ENCODE measurements at places on chromosomes 3 and 15. TPM values are rescaled to one million over a fixed set of nuclear protein-coding genes. Genes with fewer than 3 reads are reported as not detected.

ADAMTS17 gene
- 5.6 TPM for total RNA-seq

GOLGA8K gene
- 2.0 TPM for total RNA-seq

RBP2 gene
- not detected for total RNA-seq

HAPLN3 gene
- total RNA-seq: 80.8 TPM

TNK2 gene
- 136 TPM for total RNA-seq

SNAPC5 gene
- 32.4 TPM for total RNA-seq

KCNAB1 gene
- not detected for total RNA-seq

A4GNT gene
- not detected for total RNA-seq

- peaks cover 36% of the 10 kb centered on the region for H3K27me3 ChIP-seq
- no peak overlapping the region for H3K4me3 ChIP-seq
- no peaks in the 10 kb centered on the region for H3K36me3 ChIP-seq
- no peak for DNase-seq
These were observed 8.4 kb upstream of the CA12 start for GRCh38 chr15:63389902-63390670.

DNA sequence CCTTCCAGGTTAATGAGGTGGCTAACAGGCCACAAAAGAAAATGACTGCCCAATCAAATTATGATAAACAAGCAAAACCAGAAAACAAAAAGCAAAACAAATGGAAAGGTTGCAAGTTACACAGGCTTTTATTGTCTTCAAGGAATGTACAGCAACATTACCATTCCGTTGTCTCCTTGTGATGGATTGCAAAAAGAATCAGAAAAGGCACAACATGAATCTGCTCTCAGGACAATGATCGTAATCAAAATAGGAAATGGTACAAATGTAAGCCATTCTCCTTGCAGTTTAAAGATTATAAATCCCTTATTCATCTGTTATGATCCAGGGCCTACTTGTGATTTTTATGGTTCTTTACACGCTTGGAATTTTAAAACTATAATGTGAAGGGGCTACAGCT, 125.8 kb downstream of the ECT2 start:
- no peak overlapping the region for H3K27ac ChIP-seq
- no peak overlapping the region for H3K4me3 ChIP-seq
- no peaks in the 10 kb centered on the region for H3K27me3 ChIP-seq
- no peaks in the 10 kb centered on the region for H3K36me3 ChIP-seq

DNA sequence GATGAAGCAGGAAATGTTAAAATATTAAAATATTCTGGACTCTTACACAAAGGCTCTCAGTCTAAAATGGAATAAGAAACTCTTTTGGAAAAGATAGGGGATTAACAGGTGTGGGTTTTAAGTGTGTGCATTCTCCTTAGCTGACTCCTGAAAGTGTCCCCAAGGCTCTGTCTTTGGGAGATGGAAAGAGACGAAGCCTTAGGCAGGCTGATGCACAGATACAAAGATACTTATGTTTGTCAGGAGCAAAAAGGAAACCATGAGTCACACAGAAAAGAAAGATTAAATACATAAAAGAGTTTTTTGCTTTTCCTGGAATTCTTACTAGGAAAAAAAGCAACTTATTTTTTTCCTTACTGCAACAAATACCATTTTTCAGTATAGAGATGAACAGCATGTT, 23.8 kb upstream of the ABI3BP start:
- no peaks in the 10 kb centered on the region for H3K4me1 ChIP-seq
- no peaks in the 10 kb centered on the region for H3K36me3 ChIP-seq
- no peak overlapping the region for H3K4me3 ChIP-seq
- peaks cover 7% of the 10 kb centered on the region for H3K27me3 ChIP-seq
- no peak for DNase-seq

DNA sequence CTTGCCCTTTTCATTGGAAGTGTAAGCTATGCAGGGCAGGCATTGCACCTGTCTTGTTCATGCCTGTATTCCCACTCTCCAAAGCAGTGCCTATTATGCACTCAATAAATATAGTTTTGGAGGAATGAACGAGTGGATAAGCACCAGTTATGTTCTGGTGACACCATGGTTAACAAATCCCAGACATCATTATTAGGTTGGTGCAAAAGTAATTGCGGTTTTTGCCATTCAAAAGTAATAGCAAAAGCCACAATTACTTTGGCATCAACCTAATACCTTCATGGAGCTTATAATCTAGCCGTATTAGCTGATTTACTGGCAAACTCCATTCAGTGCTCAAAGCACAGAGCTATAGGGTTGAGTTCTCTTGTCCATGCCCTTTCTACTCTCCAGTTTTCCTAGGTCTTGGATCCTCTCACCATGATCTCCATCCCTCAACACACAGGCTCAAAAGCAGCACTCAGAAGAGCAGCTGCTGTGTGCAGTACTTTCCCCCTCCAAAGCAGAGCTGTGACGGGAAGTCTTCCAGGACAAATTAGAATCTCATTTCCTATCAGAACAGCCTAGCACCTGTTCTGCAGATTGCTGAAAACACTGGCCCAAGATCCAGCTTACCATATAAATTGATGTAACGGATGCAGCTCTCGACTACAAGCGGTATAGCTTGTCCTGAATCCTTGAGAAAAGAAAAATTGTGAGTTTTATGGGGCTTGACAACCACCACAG, 63.2 kb upstream of the RAD18 start:
- H3K27me3 ChIP-seq: peaks cover 6% of the 10 kb centered on the region
- DNase-seq: no peak
- H3K27ac ChIP-seq: no peak overlapping the region
- no peaks in the 10 kb centered on the region for H3K36me3 ChIP-seq
- H3K4me1 ChIP-seq: no peaks in the 10 kb centered on the region

DNA sequence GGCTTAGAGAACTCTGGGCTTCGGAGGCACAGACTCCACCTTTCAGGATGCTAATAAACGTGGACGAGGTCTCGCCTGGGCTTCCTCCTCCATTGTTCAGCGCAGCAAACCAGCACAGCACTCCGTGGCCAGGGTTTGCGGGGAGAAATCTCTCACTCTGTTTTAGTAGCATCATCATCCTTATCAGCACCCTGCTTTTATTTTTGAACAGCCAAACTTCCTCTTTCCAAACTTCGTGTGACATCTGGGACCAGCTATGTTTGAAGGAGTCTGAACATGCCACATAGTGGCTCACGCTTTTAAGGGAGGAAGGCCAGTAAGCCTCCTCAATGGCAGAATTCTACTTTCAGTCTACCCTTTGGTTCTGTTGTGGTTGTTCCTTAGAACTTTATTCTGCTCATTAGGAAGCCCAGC, 149.0 kb downstream of the PGPEP1L start:
- peak overlapping the region; percentile 58 for H3K4me3 ChIP-seq
- no peak for DNase-seq
- peaks cover 27% of the 10 kb centered on the region for H3K4me1 ChIP-seq

DNA sequence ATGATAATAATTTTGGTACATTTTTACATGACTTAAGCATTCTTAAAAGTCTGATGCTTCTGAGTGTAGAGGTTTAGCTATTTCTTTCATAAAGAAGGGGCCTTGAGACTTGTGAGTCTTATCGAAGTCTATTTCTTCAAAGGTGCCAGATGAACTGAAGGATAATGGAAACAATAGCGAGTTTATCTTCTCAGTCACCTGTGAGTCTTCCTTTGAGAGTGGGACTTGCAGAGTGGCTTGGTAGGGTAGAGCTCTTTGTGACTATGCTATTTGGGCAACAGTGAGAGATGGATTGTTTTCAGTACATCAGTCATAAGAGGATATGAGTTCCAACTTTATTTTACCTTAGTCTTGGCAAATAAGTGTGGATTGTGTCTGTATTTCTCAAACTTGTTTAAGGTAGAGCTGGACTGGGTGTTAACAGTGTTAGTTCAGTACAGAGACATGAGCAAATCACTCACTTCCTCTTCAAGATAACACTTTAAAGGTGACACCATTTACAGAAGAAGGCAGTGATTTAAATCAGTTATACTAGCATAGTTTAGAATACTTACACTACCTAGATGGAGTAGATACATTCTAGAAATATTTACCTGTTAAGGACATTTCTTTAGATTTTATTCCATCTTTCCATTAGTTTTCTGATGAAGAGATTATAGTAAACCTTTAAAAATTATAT, 3.2 kb downstream of the AKAP13 start:
- H3K4me3 ChIP-seq: no peak overlapping the region
- no peak overlapping the region for H3K27ac ChIP-seq
- DNase-seq: no peak

GRCh38 chr15:70156671-70157271, 59.1 kb upstream of the TLE3 start:
- no peak for DNase-seq
- H3K27me3 ChIP-seq: peaks cover 16% of the 10 kb centered on the region
- H3K36me3 ChIP-seq: no peaks in the 10 kb centered on the region
- H3K4me1 ChIP-seq: peaks cover 7% of the 10 kb centered on the region
- no peak overlapping the region for H3K4me3 ChIP-seq
- no peak overlapping the region for H3K27ac ChIP-seq

- no peaks in the 10 kb centered on the region for H3K4me1 ChIP-seq
- H3K27me3 ChIP-seq: peaks cover 62% of the 10 kb centered on the region
- H3K36me3 ChIP-seq: no peaks in the 10 kb centered on the region
- no peak for DNase-seq
These were observed 34.0 kb downstream of the SPTSSB start for GRCh38 chr3:161337311-161337710.

DNA sequence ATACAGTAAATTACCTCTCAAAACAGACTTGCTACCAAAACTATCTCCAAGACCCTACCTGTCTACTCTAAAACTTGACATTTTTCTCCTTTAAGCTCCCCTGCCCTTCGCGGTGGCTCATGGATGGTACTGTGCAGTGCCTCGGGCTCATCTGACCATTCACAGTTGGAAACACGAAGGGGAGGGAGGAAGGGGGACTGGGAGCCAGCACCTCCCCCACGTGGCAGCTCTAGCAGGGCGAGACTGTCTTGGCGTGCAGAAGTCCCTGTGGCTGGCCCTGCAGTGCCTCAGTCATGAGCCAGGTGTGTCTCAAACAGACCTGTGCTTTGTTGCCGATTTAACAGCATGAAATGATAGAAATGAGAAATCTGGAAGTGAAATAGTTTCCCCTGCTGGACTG, 372.0 kb downstream of the GABRG3 start:
- H3K27me3 ChIP-seq: no peaks in the 10 kb centered on the region
- H3K36me3 ChIP-seq: no peaks in the 10 kb centered on the region
- no peak for DNase-seq
- no peak overlapping the region for H3K27ac ChIP-seq
- no peaks in the 10 kb centered on the region for H3K4me1 ChIP-seq

- peaks cover 7% of the 10 kb centered on the region for H3K4me1 ChIP-seq
- peaks cover 5% of the 10 kb centered on the region for H3K36me3 ChIP-seq
- peaks cover 8% of the 10 kb centered on the region for H3K27me3 ChIP-seq
- no peak overlapping the region for H3K4me3 ChIP-seq
- DNase-seq: no peak
These were observed 89.1 kb downstream of the NEO1 start for GRCh38 chr15:73141216-73141900.

- no peak for DNase-seq
- H3K27ac ChIP-seq: no peak overlapping the region
- H3K4me3 ChIP-seq: no peak overlapping the region
These were observed 27.3 kb downstream of the PARP16 start for GRCh38 chr15:65259367-65259797.

DNA sequence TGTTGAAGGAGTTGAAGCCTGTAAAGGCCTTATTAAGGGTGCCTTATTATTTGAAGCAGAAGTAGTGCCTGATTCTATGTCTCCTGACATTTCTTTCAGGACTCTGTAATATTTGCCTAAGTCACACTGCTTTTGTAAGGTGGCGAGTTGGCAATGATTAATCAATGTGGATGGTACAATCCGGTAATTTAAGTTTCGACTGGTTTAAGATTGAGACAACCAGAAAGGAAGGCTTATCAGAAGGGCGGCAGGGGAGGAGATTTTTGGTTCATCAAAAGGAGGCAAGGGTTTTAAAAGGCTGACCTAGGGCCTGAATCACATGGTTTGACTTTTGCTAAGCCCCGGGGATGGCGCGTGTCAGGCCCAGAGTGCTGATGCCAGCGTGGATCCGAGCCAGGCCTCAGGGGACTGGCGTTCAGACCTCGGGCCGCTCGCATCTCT, 830 bp upstream of the RNF13 start:
- peaks cover 39% of the 10 kb centered on the region for H3K4me1 ChIP-seq
- H3K36me3 ChIP-seq: peaks cover 6% of the 10 kb centered on the region
- H3K27me3 ChIP-seq: peaks cover 14% of the 10 kb centered on the region
- peak overlapping the region; percentile 99 for H3K27ac ChIP-seq
- H3K4me3 ChIP-seq: peak overlapping the region; percentile 97
- DNase-seq: no peak

GRCh38 chr3:69866988-69867720, 127.9 kb downstream of the MITF start:
- DNase-seq: no peak
- no peaks in the 10 kb centered on the region for H3K36me3 ChIP-seq
- H3K4me1 ChIP-seq: no peaks in the 10 kb centered on the region

DNA sequence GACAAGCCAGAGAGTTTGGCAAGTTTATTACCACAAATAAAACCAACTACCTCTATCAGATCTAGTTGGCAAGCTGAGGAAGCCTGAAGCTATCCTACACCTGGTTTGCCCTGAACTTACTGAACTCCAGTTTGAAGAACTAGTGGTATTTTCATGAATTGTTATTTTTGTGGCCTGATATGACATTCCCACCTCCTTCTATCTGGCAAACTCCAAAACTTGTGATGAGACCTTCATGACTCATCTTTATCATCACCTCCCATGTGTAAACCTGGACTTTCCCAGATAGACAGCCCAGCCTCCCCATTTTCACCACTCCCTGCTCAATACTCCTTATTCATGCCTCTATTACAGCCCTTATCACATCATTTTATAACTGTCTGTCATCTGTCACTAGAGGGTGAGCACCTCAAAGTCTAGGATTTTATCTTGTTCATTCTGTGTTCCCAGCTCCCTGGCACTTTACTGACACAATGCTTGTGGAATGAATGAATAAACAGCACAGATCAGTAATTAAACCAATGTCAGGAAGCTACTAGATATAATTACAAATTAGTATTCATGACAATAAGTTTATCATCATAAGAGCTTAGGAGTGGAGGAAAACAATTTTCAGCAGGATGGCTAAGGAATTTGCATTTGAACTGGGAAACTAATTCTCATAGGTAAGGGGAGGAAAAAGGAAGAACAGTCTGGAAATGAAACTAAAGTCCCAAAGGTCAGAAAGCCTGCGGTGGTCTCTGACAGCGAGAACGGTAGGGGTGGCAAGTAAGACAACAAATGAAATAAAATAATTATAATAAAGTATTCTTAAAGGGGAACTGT, 13.2 kb upstream of the TRANK1 start:
- DNase-seq: no peak
- peaks cover 4% of the 10 kb centered on the region for H3K27me3 ChIP-seq
- H3K4me1 ChIP-seq: peaks cover 6% of the 10 kb centered on the region

- H3K27me3 ChIP-seq: no peaks in the 10 kb centered on the region
- no peak for DNase-seq
- H3K36me3 ChIP-seq: peaks cover 37% of the 10 kb centered on the region
- H3K4me1 ChIP-seq: peaks cover 28% of the 10 kb centered on the region
- peak overlapping the region; percentile 26 for H3K27ac ChIP-seq
- no peak overlapping the region for H3K4me3 ChIP-seq
These were observed 87.4 kb downstream of the CRTC3 start for GRCh38 chr15:90617171-90617570.

GRCh38 chr15:68844856-68845550, 24.3 kb upstream of the ANP32A start:
- no peak for DNase-seq
- H3K27me3 ChIP-seq: peaks cover 75% of the 10 kb centered on the region
- no peak overlapping the region for H3K4me3 ChIP-seq

Data from activated naive CD8-positive, alpha-beta T cell treated with anti-CD3 and anti-CD28 coated beads, Interleukin-2, amount 10 ng/mL, durations not matched to agents 7 days and 5 days (primary cell).